Effector memory CD8-positive, alpha-beta T cell (primary cell): ENCODE measurements at places on chromosomes 4 and X.

DNA sequence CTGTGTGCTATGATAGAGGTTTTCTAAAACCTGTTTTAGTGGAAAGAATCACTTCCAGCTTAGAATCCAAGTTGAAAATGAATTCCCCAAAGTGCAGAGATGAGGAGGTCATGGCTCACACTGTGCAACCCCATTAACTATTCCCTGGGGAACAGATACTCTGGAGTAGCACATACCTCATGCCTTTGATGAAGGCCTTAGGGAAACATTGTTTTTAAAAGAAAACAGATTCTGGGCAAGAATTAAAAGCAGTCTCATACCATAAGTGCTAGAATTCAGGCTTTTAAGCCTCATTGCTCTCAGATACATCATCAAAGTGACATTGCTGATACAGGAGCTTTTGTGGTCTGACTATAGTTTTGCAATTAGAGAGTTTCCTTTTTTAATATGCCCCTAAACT lies 115.1 kb downstream of the NDST4 start:
- DNase-seq: no peak

DNA sequence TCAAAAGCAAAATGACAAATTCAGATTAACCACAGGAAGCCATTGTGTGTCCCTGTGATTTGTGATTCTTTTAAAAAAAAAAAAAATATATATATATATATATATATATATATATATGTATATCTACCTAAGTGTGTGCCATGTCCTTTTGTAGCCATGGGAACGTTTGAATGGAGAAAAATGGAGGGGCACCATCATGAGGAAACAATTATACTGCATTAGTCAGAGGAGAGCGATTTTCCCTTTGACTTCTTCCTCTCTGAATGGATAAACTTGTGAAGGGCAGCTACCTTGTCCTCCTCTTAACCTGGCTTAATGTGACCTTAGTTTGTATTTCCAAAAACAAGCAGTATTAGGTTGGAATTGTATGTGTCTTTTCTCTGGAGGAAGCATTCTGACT lies 23.3 kb upstream of the CBLL2 start:
- DNase-seq: no peak

GRCh38 chrX:40871385-40872082 lies 136.2 kb upstream of the MED14 start:
- no peak for DNase-seq

- no peak for DNase-seq
These were observed 33.1 kb upstream of the GK start for GRCh38 chrX:30620125-30620524.

DNA sequence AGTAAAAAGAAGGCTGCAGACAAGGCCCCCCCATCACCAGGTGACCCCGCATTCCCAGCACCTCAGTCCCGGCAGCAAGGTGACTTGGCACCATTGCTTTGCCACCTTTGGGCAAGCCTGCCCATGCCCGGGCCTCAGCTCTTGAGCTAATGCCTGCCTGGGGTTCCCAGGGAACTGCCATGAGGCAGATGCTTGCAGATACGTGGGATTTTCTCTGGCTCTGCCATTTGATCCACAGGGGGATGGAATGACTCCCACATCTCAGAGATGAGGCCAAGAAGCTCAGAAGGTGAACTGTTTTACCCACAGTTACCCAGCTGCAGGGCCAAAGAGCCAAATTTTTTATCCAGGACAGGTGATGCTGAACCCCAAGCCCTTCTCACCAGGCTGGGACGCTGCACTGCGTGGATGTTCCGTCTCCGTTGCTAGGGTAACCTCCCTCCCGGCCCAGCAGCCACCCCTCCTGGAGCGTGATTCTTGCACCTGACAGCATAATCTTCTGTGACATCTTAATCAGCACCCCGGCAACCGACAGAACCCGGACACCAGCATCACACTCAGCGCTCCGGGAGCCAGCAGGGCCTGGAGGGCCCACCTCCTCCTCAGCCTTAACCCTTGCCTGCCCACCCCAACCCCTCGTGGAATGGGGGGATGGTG lies 15.7 kb upstream of the MSX1 start:
- DNase-seq: no peak

DNA sequence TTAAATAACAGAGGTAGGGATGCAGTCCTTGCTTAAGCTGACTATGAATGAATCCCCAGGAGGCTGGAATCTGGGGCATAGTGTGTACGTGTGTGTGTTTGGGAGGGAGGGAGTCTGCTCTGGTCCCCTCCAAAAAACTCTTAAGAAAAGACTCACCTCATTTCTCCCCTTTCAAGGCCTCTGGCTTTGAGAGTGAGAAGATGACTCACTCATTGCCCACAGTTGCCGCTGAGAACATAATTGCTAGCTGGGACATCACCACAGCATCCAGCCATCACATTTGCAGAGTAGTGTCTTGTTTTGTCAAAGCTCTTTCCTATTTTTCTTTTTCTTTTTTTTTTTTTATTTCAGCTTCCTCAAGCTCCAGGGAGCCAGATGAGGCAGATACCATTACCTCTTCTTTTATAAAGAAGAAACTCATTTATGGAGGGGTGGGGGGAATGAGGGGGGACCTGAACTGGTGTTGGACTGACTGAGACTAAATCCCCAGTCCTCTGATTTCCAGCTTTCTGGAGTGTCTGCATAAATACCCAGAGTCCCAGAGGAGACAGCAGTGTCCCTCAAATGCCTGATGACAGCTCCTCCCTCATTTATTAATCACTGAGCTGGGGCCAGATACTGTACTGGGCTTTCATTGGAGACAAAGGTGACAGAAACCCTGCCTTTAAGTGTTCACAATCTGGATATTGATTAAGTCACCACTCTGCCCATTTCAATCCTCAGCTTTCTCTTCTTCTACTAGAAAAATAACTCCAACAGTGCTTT lies 61.9 kb upstream of the LAS1L start:
- peak; percentile 34 for DNase-seq

DNA sequence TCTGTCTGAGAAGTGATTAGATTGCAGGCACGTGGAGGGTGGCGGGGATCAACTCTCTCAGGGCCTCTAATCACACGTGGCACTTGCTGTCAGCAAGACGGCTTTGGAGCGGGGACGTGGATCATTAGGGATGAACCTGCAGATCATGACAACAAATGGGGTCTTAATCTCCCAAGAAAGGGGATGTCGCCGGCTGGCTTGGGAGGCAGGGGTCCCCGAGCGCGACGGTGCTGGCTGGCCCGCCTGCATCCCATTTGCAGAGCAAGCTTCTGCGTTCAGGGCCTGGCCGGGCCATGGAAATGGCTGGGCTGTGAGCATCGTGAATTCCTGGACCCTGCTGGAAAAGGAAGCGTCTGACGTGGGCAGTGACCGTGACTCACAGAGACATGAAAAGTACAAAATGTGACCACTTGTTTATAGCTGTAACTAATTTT lies 85.1 kb upstream of the SHOX start:
- no peak for DNase-seq

- no peak for DNase-seq
These were observed 58.1 kb upstream of the ADRA2C start for GRCh38 chr4:3708103-3708510.

DNA sequence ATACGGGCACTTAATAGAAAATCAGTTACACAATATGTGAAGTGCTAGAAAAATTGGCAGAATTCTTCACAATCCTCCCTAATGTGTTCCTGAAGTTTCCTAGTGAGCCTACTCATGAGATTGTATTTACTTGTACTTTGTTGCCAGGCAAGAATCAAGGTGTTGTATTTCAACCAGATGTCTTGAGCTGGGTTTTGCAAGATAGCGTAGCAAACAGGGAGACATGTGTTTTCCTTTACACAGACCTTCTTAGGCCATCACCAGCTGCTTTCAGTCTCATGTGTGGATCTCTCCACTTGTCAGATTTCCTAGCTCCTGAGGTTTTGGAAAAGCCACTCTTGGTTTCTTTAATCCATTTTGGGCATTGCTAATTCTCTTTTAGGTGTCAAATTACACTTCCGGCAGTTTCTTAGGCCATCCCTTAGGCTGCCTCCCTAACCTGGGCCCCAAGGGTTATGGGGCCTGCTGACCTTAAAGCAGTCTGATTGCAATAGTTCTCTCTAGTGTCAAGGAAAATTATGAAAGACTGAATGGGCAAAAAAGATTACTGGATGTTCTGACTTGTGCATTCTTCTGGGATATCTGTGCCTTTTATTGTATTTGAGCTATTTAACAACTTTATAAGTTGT lies 12.2 kb upstream of the EDA start:
- DNase-seq: no peak

DNA sequence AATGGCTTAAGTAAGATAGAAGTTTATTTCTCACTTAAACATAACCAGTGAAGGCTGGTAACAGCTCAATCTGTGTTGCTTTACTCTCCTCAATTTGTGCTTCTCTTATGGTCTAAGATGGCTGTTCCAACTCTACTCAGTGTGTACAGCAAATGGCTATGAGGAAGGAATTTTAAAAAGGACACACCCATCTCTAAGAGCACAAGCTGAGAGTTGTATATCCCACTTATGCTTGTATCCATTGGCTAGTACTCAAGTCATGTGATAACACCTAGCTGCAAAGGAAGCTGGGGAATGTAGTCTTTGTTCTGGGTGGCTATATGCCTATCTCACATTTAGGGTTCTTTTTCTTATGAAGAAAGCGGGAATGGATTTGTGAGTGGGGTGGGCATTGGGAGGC lies 63.3 kb downstream of the GPAT3 start:
- DNase-seq: no peak

GRCh38 chr4:119231491-119231890 lies 19.0 kb downstream of the USP53 start:
- no peak for DNase-seq

DNA sequence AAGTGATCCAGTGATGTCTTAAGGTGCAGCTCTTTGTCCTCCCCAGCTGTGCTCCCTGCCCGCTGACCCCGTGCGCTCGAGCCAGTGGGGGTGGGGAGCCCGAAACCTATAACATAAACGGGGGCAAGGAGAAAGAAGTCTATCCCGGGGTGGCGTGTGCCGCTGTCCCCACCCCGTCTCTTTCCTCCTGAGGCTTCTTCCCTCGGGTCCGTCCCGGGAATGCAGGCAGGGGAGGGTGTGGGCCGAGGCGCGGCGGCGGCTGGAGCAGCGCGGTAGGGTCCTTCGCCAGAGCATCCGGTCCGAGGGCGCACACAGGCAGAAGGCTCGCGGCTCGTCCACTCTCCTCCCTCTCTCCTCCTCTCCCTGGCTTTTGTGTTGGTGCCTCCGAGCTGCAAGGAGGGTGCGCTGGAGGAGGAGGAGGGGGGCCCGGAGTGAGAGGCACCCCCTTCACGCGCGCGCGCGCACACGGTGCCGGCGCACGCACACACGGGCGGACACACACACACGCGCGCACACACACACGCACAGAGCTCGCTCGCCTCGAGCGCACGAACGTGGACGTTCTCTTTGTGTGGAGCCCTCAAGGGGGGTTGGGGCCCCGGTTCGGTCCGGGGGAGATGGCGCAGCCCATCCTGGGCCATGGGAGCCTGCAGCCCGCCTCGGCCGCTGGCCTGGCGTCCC lies at the start of gene RAB33A:
Gene RAB33A (plus strand): TSS at position 517 of the 681 bp plus-strand sequence. CDS start 101 bp downstream, at position 618.
- peak; percentile 20 for DNase-seq

DNA sequence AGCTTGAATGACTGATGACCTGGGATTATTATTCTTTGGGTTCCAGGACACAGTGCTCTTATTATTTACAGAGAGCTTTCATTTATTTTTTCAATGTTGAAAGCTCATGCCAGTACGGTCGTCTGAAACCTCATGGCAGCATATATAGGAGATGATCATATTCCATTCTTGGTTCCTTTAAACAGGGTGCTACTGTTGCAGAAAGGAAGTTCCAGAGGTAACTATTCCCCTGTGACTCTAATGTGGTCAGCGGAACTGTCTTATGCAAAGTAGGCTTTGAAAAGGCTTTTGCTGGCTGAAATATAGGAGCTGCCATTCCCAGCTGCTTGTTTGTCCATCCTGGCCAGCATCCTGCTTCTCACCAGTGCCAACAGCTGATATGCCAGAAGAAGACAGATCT lies 208.3 kb upstream of the LEF1 start:
- no peak for DNase-seq

DNA sequence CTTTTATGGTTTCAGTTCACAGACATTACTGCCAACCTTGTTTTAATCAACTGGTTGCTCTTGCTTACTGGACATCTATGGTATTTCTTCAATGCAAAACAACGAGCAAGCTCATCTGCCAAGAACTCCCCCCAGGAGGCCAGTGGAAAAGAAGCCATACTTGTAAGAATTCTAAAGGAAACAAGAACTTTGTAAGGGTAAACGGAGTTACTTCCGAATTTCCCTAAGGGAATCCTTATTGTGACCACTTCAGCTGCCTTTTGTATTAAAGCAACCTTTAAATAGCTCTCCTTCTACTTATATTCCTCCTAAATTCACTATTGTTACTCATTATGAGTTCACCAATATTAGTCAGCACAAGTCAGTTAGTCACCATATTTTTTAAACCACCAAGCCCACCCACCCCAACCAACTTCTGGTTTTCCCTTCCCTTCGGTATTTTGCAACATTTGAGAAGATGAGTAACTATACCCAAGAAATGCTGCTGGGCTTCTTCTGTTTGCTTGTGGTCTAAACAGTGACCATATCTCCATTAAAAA lies 602.8 kb upstream of the DIPK2B start:
- DNase-seq: no peak

- DNase-seq: peak; percentile 91
These were observed at the start of gene KDM6A for GRCh38 chrX:44872821-44873414. TSS of gene KDM6A (plus strand) at chrX:44873188. CDS start at chrX:44873552, 364 bp downstream.

- DNase-seq: no peak
These were observed at the start of gene SH3BP2 for GRCh38 chr4:2792711-2793585. TSS of gene SH3BP2 (plus strand) at chr4:2793085. CDS start at chr4:2820618, 27,533 bp downstream.

DNA sequence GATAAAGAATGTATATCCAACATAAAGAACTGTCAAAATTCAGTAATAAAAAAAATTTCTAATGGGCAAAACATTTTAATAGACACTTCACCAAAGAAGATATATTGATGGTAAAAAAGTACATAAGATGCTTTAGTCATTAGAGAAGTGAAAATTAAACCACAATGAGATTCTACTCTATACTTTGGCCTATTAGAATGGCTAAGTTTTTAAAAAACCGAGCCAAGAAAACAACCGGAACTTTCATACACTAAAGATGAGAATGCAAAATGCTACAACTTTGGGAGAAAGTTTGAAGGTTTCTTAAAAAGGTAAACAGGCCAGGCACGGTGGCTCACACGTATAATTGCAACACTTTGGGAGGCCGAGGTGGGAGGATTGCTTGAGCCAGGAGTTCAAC lies 20.8 kb downstream of the CNOT6L start:
- no peak for DNase-seq

GRCh38 chr4:135838889-135839288 lies 1637.3 kb upstream of the PABPC4L start:
- DNase-seq: no peak

DNA sequence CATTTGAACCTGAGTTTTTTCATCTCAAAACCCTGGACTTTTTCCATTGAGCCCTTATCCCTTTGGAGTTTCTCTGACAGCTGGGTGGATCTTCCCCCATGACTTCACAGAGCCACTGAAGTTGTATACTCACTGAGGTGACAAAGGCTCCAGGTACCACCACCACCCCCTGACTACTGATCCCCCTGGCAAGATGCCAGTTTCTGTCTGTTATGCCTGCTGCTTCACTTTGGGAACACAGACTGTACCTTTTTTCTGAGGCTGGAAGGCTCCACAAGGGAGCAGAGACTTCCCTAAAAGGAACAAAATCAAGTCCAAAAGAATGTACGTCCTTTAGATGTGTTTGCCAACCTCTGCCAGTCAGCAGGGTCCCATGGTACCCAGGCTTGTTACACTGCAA lies 160.3 kb upstream of the JADE1 start:
- no peak for DNase-seq

- no peak for DNase-seq
These were observed at the start of gene PITX2 for GRCh38 chr4:110622841-110623717. TSS of gene PITX2 (minus strand) at chr4:110623077. CDS start at chr4:110622460, 617 bp downstream.
